Stimulated activated CD4-positive, alpha-beta T cell treated with anti-CD3 and anti-CD28 coated beads, TNF-alpha, amount 100 ng/mL, for 1 hour (primary cell): ENCODE measurements at places on chromosomes 1 and 21.

- peak; percentile 53 for DNase-seq
Measured at GRCh38 chr1:155989242-155990004, 11.1 kb upstream of the ARHGEF2 start.

DNA sequence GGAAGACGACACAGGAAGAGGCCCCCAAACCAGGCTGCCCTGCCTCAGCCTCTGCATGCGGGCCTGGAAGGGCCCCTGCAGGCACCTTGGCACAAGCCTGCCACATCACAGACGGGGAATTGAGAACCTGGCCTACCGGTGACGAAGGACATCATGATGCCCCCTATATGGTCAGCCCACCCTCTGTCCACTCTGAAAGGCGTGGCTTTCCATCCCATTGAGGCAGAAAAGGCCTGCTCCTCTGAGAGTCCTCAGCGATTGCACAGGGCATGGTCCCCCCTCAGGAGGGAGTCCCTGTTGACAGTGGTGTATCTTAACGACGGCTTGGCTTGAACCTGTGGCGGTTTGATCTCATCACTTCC is 11.4 kb downstream of the KRTAP10-1 start:
- DNase-seq, result no peak

DNA sequence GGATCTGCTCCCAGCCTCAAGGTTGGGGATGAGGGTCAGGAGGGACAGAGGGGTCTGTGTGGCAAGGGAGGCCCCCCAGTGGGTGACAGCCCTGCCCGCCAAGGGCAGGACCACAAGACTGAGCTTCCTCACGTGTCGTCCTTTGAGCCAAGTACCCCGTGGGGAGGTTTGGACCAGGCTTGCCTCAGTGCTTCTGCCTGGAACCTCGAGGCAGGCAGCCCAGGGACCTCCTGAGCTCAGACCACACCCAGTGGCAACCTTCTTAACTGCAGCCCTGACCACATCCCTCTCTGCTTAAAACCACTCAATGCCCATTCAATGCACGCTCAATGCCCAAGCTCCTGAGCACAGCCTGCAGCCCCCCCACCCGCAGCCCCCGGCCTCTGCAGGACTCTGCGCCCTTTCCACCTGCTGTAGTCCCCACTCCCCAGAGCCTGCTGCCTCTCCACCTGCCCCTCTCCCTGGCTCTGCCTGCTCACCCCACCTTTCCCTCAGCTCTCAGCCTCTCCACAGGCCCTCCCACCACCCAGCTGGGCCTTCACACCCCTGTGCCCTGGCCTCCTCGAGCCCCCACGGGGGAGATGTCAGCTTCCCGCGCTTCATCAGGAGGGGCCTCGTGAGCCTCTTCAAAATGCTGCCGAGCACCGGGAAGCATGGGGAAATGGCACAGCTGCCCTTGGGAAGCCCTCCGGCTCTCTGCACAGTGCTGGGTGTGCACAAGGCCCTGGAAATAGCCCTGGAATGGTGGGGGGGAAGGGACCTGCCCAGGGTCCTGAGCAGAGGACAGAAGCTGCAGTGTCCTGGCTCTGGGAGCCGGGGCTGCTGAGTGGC is 129.3 kb upstream of the VAMP3 start:
- DNase-seq, result no peak

DNA sequence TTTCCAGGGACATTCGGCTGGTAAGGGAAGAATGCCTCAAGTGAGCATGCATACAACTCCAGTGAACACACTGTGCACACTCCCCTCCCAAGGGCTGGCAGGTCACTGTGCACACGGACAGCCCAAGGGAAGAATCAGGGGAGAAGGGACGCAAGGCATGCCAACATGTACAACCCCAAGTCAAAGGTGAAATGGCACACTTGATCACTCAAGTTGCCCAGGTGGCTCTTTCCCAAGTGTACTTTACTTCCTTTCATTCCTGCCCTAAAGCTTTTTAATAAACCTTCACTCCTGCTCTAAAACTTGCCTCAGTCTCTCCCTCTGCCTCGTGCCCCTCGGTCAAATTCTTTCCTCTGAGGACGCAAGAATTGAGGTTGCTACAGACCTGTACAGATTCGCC is 13.5 kb upstream of the SLC1A7 start:
- no peak for DNase-seq

GRCh38 chr1:9196129-9197040 is 38.2 kb upstream of the H6PD start:
- DNase-seq, result peak; percentile 45

DNA sequence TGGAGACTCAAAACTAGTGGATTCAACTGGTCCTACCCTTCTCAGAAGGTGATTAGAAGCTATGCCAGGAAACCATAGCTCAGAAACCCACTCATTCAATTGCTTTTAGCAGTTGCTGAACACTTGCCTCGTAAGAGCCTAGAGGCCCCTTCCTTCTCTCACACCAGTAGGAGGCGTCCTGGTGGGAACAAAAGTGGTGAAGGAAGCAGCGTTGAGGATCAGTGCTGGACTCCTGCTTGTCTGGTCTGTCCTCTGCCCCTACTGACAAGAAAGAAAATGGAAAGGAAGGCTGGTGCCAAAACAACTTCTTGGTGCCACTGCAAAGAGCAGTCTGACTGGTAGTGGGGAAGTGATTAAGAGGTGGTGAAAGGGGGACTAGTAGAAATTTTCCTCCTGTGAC is 269.7 kb downstream of the LMO4 start:
- no peak for DNase-seq

- DNase-seq, result no peak
Measured at GRCh38 chr1:245234217-245235081, 79.7 kb downstream of the KIF26B start.

GRCh38 chr1:222974496-222974895 is 159.7 kb downstream of the DISP1 start:
- DNase-seq, result no peak
